AG09309 (cell line): ENCODE measurements at places on chromosomes 3 and 15.

DNA sequence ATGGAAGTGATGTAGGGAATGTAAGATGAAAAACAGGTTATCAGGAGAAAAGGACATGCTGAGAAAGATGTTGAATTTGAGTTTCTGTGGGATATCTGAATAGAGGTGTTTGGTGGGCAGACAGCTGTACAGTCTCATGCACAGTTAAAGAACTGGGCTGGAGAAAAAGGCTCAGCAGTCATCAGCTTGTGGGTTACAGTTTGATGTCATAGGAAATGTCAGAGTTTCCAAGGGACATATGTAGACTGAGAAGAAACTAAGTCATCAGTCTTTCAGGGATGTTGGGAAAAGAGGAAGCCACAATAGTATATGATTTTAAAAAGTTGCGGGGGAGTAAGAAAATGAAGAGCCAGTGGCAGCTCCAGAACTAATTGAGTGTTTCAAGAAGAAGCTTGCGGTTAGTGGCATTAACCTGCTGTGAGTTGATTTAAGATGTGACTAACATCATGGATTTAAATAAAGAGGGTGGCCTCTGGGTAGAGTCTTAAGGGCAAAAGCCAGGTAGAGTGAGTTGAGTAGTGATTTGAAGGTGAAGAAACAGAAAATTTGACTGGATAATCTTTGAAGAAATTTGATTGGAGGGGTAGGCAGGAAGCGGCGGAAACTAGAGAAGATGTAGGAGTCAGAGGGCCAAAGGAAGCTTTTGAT, 24.6 kb downstream of the GORASP1 start:
- no peak for DNase-seq

- no peak for DNase-seq
Measured at GRCh38 chr3:132650153-132650552, 9.5 kb downstream of the ACAD11 start.

GRCh38 chr3:151863611-151864010, 9.8 kb upstream of the SUCNR1 start:
- DNase-seq, result no peak

DNA sequence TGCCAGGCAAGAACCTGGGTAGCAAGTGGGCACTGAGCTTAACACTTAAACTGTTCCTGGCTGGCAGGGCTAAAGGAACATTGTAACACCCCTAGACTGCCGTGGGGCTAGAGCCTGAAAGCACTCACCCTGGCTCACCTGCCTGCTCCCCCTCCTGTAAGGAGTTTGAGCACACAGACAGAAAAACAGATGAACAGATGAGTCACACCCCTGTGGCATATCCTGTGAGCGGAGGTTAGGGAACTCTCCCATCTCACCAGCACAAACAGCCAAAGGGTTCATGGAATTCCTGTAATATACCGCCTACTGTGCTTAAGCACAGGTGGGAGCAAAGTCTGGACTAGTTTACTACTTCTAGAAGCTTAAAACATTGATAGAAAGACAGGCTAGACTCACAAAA, 300.1 kb downstream of the ROBO1 start:
- DNase-seq, result no peak

DNA sequence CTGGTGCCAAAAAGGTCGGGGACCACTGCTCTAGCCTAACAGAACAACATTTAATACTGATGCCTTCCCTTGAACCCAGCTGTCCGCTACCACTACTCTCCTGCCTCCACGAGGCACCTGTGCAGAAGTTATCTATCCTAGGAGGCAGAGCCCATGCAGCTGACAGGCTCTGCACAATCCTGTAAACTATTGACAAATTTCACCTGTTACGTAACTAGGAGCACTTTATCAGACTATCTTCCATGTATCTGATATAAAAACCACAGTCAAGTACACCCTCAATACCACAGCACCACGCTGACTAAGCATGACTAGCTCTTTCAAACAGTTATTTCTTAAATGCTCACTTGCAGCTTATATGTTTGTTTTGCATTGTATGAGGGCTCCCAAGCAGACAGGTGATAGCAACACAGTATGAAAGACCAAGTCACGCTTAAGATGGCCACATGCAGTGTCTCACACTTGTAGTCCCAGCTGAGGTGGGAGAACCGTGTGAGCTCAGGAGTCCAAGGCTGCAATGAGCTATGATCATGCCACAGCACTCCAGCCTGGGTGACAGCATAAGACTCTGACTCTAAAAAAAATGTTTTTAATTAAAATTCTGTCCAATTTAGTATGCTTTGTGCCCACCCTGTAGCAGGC, 4.5 kb upstream of the IL17RC start:
- DNase-seq, result peak; percentile 53

DNA sequence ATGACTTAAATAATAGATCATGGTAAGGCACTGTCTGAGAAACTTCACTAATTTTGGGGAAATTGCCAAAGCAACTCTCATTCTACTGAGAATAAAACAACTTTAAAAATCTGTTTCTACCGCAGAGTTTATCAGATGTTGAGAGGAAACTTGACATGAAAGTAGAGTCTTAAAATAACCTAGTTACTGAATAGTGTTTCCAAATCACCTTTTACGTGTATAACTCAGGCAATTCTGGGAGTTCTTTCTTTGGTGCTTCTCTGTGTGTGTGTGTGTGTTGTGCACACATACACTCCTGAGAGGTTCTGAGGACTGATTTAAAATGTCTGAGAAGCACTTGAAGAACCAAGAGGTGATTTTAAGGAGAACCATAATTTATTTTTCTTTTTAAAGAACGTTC, 236.6 kb downstream of the SV2B start:
- no peak for DNase-seq

GRCh38 chr3:115831864-115832263, 208.6 kb downstream of the GAP43 start:
- no peak for DNase-seq

GRCh38 chr15:23548071-23548470, 17.4 kb upstream of the MKRN3 start:
- DNase-seq, result no peak

GRCh38 chr3:107660306-107660976, 137.7 kb downstream of the BBX start:
- peak; percentile 54 for DNase-seq

GRCh38 chr15:78205337-78205736, 29.0 kb downstream of the ACSBG1 start:
- no peak for DNase-seq

- DNase-seq, result no peak
Measured at GRCh38 chr3:70990185-70990584, 593.3 kb downstream of the FOXP1 start.

DNA sequence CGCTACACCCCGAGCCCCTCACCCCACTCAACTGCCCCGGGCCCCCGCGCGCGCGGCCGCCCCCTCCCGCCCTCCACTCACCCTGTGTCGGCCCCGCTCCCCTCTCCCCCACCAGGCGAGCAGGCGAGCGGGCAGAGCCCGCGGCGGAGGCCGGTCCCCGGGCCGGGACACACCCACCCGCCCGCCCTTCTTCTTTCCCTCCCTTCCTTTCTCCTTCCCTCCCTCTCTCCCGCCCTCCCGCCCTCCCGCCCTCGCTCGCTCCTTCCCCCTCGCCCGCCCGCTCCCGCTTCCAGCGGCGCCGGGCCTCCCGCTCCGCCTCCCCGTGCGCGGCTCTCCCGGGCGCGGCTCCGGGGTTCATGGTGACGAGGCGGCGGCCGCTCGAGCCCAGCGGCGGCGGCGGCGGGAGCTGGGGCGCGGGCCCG, at the start of gene CTDSPL:
Gene CTDSPL (plus strand): TSS at position 261 of the 422 bp plus-strand sequence. CDS start 320 bp downstream, outside the sequence.
- DNase-seq, result no peak

DNA sequence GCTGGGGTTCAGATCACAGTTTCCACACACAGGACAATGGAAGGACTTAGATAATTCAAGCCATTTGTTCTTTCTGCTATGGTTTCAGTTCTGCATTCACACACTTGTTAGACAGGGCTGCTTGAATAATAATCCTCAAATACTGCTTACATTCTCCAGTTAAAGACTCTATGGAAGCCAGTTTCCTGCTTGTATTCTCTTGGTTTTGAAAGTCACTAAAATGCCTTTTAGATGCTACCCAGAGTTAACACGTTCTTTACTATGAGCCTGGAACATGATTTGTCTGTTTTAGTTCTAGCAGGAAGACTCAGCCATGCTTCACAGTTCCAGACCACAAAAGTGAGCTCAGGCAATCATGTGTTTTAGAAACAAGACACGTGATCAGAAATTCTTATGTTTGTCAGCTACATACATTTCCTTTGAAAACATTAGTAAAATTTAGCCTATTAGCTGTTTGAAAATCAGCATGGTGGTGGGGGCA, 152.4 kb downstream of the LEKR1 start:
- no peak for DNase-seq

- DNase-seq, result no peak
Measured at GRCh38 chr3:10702961-10703740, 112.9 kb upstream of the SLC6A11 start.

DNA sequence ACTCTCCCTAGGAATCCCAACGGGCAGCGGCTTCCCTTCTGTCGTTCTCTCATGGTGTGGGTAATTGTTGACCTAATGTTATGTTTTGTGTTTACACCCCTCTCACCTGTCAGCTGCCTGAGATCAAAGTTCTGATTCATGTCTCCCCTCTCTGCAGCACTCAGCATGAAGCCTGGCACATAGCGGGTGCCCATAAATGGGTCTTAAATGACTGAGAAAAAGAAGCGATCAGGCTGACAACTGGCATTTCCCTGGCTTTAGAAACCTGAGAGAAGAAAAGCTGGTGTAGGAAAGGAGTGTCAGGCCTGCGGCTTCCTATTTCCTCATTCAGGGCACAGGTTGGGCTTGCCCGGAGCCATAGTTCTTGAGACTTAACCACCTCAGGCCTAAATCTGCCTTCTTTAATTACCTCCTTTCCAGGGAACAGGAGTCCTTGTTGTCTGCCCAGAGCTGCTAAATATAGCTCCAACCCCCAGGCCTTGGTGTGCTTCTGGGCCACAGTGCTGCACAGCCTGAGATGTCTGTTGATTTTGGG, 31.8 kb downstream of the LPP start:
- no peak for DNase-seq

DNA sequence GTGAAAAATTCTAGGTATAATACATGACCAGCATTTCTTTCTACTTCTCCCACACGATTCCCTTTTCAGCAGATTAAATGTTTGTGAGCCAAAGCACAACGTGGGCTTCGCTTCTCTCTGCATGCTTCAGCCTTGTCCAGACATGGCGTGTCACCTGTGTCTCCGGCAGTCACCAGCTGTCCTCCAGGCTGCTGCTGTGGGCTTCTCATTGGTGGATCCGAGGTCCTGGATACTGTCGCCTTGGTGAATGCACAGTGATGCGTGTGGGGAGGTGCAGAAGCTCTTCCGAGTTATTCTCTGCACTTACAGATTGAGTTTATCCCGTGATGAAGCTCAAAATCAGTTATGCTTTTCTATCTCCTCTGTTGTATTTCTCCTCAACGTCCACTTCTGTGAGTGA, 23.0 kb upstream of the GOLGA8J start:
- no peak for DNase-seq

GRCh38 chr3:19739504-19739903, 194.5 kb downstream of the EFHB start:
- no peak for DNase-seq

DNA sequence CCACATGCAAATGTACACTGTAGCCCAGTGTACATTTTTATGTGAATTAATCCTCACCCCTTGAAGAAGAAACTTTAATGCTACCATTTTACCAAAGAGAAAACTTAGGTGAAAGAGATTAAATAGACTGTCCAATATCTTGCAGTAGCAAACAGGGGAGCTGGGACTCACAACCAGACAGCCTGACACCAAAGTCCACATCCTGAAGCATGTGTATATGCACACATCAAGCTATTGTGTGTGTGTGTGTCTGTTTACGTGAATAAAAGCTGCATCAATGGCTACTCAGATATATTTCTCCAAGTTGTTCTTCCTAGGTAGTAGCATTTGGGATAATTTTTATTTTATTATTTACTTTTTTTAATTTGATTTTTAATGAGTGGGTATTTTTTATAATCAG, 6.7 kb downstream of the ANO10 start:
- no peak for DNase-seq

- no peak for DNase-seq
Measured at GRCh38 chr3:113092746-113093145, 102.0 kb downstream of the GTPBP8 start.
